ENCODE measurements at places on chromosomes 16 and 17.

- DNase-seq, result no peak
Observed at GRCh38 chr16:85567101-85567866, 45.8 kb upstream of the GSE1 start.

DNA sequence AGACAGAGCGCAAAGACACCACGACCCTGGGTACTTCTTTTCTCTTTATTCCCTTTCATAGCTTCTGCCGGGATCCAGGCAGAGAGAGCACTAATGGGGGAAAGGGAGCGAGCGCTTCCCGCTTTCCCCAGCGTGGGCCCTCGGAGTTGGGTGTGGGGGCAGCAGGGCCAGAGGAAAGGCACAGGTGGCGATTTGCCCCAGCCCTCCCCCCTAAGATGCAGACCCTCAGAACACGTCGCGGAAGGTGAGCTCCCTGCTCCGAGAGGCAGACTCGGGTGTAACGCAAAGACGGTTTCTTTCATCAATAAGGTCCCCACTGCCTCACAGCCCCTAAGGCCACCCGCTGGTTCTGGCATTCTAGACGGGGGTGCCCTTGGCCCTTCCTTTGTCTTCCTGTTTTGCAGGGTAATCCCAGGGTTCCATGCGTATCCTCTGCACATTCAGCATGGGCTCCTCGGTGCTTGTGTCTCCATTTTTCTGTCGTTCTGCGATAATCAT lies 570 bp upstream of the NME3 start:
- no peak for DNase-seq

GRCh38 chr16:88194397-88195268 lies 188.1 kb upstream of the ZNF469 start:
- DNase-seq, result no peak

GRCh38 chr17:67602974-67603373 lies 114.8 kb upstream of the NOL11 start:
- peak; percentile 51 for DNase-seq

GRCh38 chr17:1275962-1276736 lies 3.3 kb upstream of the TRARG1 start:
- DNase-seq, result peak; percentile 76

- DNase-seq, result no peak
Observed at GRCh38 chr16:8887431-8887765, 5.2 kb downstream of the LITAFD start.

Data from stimulated activated CD4-positive, alpha-beta T cell treated with anti-CD3 and anti-CD28 coated beads, Interleukin-4, amount 100 ng/mL, for 24 hours (primary cell).